ENCODE measurements at places on chromosomes 2 and 18. TPM values are rescaled to one million over a fixed set of nuclear protein-coding genes. Genes with fewer than 3 reads are reported as not detected.

UGT1A4 gene
- 0.12 TPM for total RNA-seq

POTEI gene
- not detected for total RNA-seq

ABCG8 gene
- not detected for total RNA-seq

C2orf74 gene
- total RNA-seq: 29.7 TPM

CPO gene
- total RNA-seq: not detected

ACMSD gene
- not detected for total RNA-seq

OTX1 gene
- 1.4 TPM for total RNA-seq

FABP1 gene
- not detected for total RNA-seq

GRCh38 chr2:12424809-12425208 lies 291.9 kb upstream of the TRIB2 start:
- H3K4me3 ChIP-seq: no peak overlapping the region
- no peak overlapping the region for H3K27ac ChIP-seq
- H3K27me3 ChIP-seq: no peaks in the 10 kb centered on the region

DNA sequence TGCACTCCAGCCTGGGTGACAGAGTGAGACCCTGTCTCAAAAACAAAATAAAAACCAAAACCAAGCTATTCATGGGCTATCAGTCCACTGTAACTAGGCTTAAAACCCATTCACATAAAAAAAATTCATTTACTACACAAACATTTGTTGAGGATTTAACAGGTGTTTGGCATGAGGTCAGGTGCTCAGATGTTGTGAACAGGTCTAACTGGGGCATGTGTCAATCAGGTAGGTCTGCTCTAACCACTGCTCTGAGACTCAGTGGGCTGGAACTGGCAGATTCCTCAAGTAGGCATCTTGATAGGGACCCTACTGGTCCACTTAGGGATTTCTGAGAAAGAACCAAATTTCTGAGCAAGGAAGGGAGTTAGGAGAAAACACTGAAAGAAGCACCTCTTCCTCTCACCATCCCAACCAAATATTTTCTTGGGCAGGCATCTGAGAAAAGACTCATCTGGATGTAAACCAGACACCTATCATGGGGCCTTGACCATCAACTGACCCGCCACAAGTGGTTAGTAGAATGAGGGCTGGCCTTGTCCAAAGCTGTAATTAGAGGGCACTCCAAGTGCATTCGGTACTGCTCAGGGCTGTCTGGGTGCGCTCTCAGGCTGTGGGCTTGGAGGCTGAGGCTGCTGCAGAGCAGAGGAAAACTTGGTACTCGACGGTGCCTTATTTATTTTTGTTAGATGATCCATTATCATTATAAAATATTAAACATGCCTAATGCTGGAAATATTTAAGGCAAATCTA lies 33.9 kb downstream of the WIPF1 start:
- H3K27me3 ChIP-seq: no peaks in the 10 kb centered on the region
- DNase-seq: no peak
- peaks cover 7% of the 10 kb centered on the region for H3K4me1 ChIP-seq
- H3K36me3 ChIP-seq: peaks cover 12% of the 10 kb centered on the region
- no peak overlapping the region for H3K4me3 ChIP-seq

GRCh38 chr2:64727013-64727767 lies 73.5 kb upstream of the SERTAD2 start:
- no peaks in the 10 kb centered on the region for H3K36me3 ChIP-seq
- H3K4me1 ChIP-seq: peaks cover 18% of the 10 kb centered on the region
- no peaks in the 10 kb centered on the region for H3K27me3 ChIP-seq
- no peak overlapping the region for H3K4me3 ChIP-seq

- DNase-seq: no peak
- H3K36me3 ChIP-seq: no peaks in the 10 kb centered on the region
- no peak overlapping the region for H3K4me3 ChIP-seq
Observed at GRCh38 chr2:40363231-40363630, 88.7 kb downstream of the SLC8A1 start.

DNA sequence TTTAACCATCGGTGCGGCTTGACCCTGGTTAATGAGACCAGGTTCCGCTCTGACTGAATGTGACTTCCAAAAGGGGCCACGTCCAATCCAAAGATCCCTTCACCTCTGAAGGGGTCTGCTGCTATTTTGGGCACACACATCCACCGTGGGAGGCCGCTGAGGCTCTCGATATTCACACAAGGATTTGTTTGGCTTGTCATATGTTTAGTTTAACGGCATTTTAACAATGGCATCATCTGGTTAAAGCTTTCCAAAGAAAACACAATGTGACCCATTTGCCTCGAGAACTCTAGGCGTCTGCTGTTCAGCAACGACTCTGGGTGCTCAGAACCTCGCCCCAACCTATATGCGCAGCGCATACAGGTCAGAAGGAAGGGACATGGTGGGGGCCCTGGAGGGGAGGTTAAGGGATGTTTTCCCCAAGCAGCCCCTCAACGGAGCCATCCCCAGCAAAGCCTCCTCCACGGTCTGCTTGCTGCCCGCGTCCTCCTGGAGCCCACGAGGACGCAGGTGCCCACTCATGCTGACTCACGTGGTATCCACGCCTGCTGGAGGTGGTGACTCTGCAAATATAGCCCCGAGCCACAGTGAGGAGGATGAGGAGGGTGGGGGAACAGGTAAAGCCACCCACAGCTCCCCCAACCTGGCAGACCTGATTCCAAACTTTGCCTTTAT lies 260.3 kb downstream of the HDAC4 start:
- no peaks in the 10 kb centered on the region for H3K27me3 ChIP-seq
- no peak for DNase-seq
- no peaks in the 10 kb centered on the region for H3K4me1 ChIP-seq
- no peak overlapping the region for H3K27ac ChIP-seq

- H3K27me3 ChIP-seq: peaks cover 2% of the 10 kb centered on the region
- H3K27ac ChIP-seq: no peak overlapping the region
- H3K36me3 ChIP-seq: no peaks in the 10 kb centered on the region
Observed at GRCh38 chr18:34809451-34810072, 99.5 kb downstream of the DTNA start.

- peaks cover 4% of the 10 kb centered on the region for H3K36me3 ChIP-seq
- no peaks in the 10 kb centered on the region for H3K27me3 ChIP-seq
- peak; percentile 29 for DNase-seq
- no peak overlapping the region for H3K27ac ChIP-seq
- H3K4me1 ChIP-seq: peaks cover 17% of the 10 kb centered on the region
Observed at GRCh38 chr2:96146881-96147592, 1.8 kb upstream of the DUSP2 start.

DNA sequence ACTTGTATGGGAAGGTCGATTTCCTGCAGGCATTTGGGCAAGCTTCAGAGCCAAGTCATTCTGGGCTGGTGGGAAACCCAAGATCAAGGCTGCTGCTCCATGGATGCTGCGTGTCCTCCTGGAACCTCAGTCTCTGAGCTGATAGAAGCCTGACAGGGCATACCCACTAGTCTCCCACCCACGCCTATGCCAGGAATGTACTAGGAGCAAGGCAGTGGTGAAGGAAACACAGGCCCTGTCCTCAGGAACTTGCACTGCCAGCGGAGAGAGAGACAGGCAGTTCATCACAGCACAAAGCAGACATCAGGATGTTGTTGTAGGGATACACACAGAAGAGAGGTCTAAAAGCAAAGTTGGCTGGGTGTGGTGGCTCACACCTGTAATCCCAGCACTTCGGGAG lies 84.2 kb downstream of the PLB1 start:
- no peak overlapping the region for H3K4me3 ChIP-seq
- H3K4me1 ChIP-seq: peaks cover 28% of the 10 kb centered on the region
- DNase-seq: no peak
- peaks cover 5% of the 10 kb centered on the region for H3K36me3 ChIP-seq

GRCh38 chr2:217208867-217209266 lies 349.0 kb upstream of the TNP1 start:
- no peak overlapping the region for H3K27ac ChIP-seq
- DNase-seq: no peak
- no peak overlapping the region for H3K4me3 ChIP-seq
- H3K4me1 ChIP-seq: no peaks in the 10 kb centered on the region

DNA sequence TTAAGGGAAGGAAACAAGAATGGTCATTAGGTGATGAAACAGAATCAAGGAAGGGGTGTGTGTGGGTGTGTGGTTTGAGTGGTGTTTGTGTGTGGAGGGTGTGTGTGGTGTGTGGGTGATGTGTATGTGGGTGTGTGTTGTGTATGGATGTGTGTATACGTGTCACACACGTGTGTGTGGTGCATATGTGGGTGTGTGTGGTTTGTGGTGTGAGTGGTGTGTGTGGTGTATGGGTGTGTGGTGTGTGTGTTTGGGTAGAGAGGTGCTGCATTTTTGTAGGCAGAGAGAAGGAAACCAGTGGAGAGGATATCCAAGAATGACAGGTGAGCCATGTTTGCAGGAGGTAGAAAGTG lies 1.1 kb upstream of the CEP192 start:
- peaks cover 25% of the 10 kb centered on the region for H3K36me3 ChIP-seq
- no peaks in the 10 kb centered on the region for H3K27me3 ChIP-seq
- no peak for DNase-seq

GRCh38 chr18:66734451-66734850 lies 130.6 kb upstream of the CDH19 start:
- H3K36me3 ChIP-seq: no peaks in the 10 kb centered on the region
- no peak overlapping the region for H3K27ac ChIP-seq
- no peak for DNase-seq
- peaks cover 13% of the 10 kb centered on the region for H3K27me3 ChIP-seq
- no peak overlapping the region for H3K4me3 ChIP-seq

- no peak overlapping the region for H3K27ac ChIP-seq
- H3K4me1 ChIP-seq: peaks cover 8% of the 10 kb centered on the region
- peaks cover 11% of the 10 kb centered on the region for H3K27me3 ChIP-seq
- peaks cover 4% of the 10 kb centered on the region for H3K36me3 ChIP-seq
- no peak overlapping the region for H3K4me3 ChIP-seq
Observed at GRCh38 chr2:191014653-191015020, 666 bp upstream of the STAT1 start.

DNA sequence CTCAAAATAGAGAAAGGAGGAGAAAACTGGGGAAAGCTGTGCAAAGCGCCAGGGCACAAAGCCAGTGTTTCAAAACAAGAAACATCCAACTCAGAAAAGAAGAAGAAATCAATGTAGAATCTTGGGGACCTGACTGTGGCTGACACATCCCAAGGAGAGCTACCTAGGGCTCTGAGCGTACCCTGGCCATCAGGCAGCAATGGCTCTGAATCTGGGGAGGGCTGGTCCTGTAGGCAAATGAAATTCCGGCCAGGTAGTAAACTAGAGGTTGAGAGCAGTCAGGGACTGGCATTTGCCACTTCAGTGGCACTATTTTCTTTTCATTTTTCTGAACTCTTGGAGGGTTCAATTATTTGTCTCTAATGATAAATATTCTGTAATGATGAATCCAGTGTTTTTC lies 525.8 kb downstream of the STK39 start:
- no peak overlapping the region for H3K4me3 ChIP-seq
- no peaks in the 10 kb centered on the region for H3K4me1 ChIP-seq
- no peaks in the 10 kb centered on the region for H3K36me3 ChIP-seq
- DNase-seq: no peak
- H3K27me3 ChIP-seq: peaks cover 58% of the 10 kb centered on the region

- no peaks in the 10 kb centered on the region for H3K36me3 ChIP-seq
- DNase-seq: no peak
- no peak overlapping the region for H3K27ac ChIP-seq
Observed at GRCh38 chr2:104340879-104341828, 512.8 kb upstream of the POU3F3 start.

GRCh38 chr2:190599546-190600220 lies 49.2 kb upstream of the NAB1 start:
- H3K4me3 ChIP-seq: no peak overlapping the region
- peak; percentile 47 for DNase-seq
- H3K4me1 ChIP-seq: peaks cover 62% of the 10 kb centered on the region
- H3K27me3 ChIP-seq: no peaks in the 10 kb centered on the region
- H3K36me3 ChIP-seq: peaks cover 5% of the 10 kb centered on the region
- peak overlapping the region; percentile 56 for H3K27ac ChIP-seq

DNA sequence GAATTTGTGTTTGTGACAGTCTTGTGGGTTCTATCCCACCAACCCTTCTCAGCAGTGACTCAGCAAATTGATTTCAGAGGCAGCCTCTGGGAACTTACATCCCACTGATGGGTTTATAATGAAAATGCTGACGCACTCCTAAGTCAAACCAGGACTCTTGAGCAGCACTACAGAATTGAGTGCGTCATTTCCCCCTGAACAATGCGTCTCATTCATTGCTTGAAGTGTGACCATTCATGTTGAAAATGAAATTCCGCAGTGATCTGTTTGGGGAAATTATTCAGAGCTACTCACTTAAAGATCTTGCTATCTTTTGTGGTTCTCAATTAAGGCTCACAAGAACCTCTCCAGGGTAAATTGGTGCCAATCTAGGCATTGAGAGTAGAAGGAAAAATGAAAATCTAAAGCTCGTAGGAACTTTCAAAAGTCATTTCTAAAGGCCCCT lies 417.7 kb upstream of the SLC14A2 start:
- no peak for DNase-seq
- H3K4me1 ChIP-seq: no peaks in the 10 kb centered on the region
- no peaks in the 10 kb centered on the region for H3K36me3 ChIP-seq
- H3K27me3 ChIP-seq: peaks cover 12% of the 10 kb centered on the region

DNA sequence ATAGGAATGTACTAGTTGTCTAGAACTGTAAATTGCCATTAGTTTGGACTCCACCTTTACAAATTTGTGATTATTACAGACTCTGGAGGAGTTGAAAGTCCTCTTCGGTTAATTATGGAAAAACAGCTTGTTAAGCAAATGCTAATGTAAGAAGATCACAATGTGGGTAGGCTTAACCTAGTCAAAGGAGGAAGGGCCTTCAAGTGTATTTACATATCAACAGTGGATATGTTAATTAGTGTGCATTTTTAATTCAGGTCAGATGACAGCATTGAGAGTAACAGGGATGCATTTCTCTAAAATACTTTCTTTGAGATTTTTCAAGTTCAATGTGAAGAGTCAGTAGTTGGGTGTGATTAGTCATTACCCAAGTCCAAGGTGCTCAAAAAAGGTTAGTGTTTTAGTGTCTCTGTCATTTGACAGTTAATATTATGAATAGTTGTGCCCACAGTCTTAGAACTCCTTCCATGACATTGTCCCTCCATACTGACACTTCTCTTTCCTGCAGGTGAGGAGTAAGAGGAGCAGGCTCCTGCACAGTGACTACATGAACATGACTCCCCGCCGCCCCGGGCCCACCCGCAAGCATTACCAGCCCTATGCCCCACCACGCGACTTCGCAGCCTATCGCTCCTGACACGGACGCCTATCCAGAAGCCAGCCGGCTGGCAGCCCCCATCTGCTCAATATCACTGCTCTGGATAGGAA lies 28.0 kb downstream of the CD28 start:
- no peak overlapping the region for H3K4me3 ChIP-seq
- peak overlapping the region; percentile 35 for H3K27ac ChIP-seq
- no peaks in the 10 kb centered on the region for H3K27me3 ChIP-seq
- H3K4me1 ChIP-seq: peaks cover 29% of the 10 kb centered on the region

- no peaks in the 10 kb centered on the region for H3K4me1 ChIP-seq
- H3K36me3 ChIP-seq: peaks cover 85% of the 10 kb centered on the region
- H3K27ac ChIP-seq: no peak overlapping the region
- no peak overlapping the region for H3K4me3 ChIP-seq
- no peaks in the 10 kb centered on the region for H3K27me3 ChIP-seq
- no peak for DNase-seq
Observed at GRCh38 chr2:10646153-10646552, 43.6 kb downstream of the NOL10 start.

- H3K36me3 ChIP-seq: no peaks in the 10 kb centered on the region
- DNase-seq: peak; percentile 52
- no peak overlapping the region for H3K27ac ChIP-seq
Observed at GRCh38 chr2:110770959-110771431, 38.6 kb downstream of the ACOXL start.
